NCI-H748 treated with DMSO at 0.1 percent for 48 hours (cell line): ENCODE measurements at places on chromosomes 7 and 10.

DNA sequence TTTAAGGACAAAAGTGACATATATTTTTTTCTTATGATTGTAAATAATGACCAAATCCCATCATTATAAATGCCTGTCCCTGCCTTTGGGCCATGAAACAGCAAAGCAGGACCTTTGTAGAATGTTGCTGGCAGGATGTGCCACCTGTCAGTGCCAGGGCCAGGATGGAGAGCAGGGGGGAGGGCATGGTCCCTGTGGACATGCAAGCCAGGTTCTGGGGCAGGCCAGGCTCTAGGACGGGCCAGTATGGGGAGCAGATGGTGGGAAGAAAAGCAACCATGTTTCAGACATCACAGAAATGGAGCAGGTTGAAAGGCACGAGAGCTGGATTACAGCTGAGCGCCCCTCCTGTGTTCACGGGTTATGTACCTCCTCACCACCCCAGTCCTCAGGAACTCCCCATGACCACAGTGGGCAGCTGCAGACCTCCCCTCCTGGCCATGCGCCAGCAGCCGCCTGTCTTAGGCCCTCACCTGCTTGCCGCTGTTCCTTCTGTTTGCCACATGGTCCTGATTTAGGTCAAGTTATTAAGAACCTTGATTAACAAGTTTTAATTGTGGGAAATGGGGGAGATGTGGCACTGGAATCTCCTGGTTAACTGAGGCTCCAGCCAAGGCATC is 210.4 kb downstream of the PAXIP1 start:
- DNase-seq, result no peak

- peak; percentile 96 for DNase-seq
Measured at GRCh38 chr7:51349820-51350545, 33.4 kb upstream of the COBL start.

- DNase-seq, result peak; percentile 67
Measured at GRCh38 chr10:60663850-60664249, 114.4 kb upstream of the CDK1 start.

DNA sequence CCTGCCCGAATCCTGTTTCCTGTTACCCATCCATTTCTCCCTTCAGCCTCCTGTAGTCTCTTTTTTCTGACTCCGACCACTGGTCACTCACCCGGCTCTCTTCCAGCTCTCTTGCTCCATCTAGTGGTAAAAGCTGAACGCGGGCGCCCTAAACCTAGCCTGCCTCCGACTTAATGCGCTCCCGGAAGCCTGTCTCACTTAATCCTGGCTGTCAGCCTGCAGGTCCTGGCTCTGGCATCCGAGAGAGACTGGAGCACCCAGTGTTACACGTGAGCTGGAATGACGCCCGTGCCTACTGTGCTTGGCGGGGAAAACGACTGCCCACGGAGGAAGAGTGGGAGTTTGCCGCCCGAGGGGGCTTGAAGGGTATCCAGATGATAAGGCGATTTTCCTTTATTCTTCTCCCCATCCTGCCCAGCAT is 10.3 kb downstream of the SUMF2 start:
- peak; percentile 55 for DNase-seq

DNA sequence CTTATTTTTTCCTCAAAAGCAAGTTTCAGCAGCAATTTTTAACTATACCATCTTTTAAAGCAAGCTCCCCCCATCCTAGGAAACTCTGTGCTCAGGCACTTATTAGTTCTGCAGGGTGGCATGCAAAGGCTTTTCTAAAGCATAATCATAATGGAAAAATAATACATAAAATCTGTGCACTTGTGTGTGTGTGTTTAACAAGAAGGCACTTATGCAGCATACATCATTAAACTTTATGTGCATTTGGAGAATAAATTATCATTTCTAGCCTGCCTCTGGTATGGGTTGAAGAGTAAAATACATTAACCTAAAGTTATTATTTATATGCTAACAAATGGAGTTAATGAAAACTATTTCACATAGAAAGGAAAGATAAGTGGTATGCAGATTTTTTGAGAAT is 5.6 kb upstream of the RASSF4 start:
- DNase-seq, result no peak

DNA sequence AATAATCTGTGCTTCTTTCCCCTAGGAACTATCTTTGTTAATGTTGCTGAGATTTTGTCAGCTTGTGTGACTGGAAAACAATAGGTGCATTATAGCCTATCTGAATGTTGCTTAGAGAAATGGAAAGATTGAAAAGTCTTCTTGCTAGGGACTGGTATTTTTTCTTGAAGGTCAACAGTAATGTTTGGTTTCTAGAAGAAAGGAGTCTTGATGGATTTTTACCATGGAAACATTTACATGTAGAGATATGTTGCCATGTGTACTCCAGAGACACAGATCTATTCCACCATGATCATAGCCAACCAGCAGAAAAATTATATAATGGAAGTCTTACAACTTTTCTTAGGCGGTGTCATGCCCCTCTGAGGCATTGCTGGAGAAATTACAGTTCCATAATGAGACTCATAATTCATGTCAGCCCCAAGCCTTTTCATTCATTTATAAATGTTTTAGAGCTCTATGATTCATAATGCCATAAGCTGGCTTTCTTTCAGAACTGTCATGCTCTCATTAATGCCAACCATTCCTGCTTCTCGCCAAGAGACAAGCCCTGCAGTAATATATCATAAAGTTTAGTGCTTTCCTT is 175.1 kb upstream of the PTPRZ1 start:
- DNase-seq, result no peak

- DNase-seq, result no peak
Measured at GRCh38 chr7:157224627-157225026, 85.9 kb downstream of the UBE3C start.

- no peak for DNase-seq
Measured at GRCh38 chr10:132740588-132740987, 45.4 kb downstream of the NKX6-2 start.

GRCh38 chr7:3267966-3268690 is 32.9 kb upstream of the SDK1 start:
- peak; percentile 62 for DNase-seq

GRCh38 chr10:23742368-23742767 is 303.5 kb downstream of the OTUD1 start:
- DNase-seq, result no peak

- no peak for DNase-seq
Measured at GRCh38 chr7:22332461-22332870, 24.5 kb downstream of the RAPGEF5 start.

- no peak for DNase-seq
Measured at GRCh38 chr10:78570633-78571235, 498.0 kb upstream of the ZMIZ1 start.
